ENCODE measurements at places on chromosomes 2 and 18.

GRCh38 chr2:30481323-30481800 is 34.3 kb downstream of the LCLAT1 start:
- ATAC-seq = no peak

DNA sequence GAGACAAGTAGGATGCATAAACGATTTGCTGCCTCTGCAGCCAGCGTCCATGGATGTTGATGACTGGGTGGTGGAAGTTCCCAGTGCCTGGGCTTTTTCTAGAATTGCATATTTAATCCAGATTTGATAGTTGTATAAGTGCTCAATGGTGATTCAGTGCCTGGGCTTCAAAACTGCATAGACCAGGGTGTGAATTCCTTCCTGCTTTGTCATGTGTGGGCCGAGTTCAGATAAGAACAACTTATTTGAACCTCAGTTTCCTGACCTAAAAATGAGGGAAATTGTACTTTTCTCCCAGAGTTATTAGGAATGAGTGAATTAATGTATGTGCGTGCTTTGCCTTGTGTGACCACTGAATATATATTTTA is 154.6 kb downstream of the WDSUB1 start:
- no peak for ATAC-seq

DNA sequence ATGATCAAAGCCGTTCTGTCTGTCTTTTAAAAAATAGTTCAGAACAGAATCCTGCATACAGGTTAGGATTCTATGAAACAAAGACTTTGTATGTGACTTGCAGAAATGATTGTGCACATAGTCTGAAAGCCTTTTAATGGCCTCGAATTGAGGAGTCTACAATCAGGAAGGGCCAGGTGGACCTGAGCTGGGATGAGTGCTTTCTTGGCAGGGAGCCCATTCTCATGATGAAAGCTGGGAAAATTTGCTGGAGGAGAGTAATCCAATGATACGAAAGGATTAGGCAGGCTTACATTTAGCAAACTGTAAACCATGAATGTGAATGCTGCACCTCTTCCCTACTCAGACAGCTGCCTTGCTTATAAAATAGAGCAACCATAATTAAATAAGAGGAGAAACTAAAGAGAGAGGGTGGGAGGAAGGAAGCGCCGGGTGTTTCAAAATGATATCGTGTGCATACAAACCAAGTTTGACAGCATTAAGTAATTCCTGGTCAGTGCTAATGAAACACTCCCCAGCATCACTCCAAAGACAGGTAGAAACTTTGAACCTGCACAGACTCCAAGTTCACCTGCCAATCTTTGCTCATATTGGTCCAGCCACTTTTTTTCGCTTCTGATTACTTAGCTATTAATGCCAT is 23.7 kb upstream of the CXCR4 start:
- ATAC-seq = no peak

GRCh38 chr2:108565778-108566375 is 31.6 kb downstream of the LIMS1 start:
- ATAC-seq = no peak

DNA sequence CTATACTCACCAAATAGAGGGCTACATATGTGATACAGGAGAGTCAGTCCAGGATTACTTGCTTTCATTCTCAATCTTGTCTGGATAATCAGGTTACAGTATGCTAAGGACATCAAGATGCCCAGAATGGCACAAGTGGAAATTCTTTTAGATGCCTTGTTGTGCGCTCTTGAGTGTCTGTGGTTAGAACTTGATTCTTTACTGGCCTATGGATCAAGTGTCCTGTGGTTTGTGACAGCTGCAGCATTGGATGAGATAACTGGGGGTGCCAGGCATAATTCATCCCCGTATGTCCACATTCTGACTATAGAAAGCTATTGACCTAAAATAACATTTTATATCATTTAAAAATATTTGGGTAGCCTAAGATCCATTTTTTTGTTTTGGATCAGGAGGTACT is 40.1 kb downstream of the CDC42EP3 start:
- ATAC-seq = no peak

- no peak for ATAC-seq
Measured at GRCh38 chr2:233450864-233451575, 96.7 kb downstream of the DGKD start.

DNA sequence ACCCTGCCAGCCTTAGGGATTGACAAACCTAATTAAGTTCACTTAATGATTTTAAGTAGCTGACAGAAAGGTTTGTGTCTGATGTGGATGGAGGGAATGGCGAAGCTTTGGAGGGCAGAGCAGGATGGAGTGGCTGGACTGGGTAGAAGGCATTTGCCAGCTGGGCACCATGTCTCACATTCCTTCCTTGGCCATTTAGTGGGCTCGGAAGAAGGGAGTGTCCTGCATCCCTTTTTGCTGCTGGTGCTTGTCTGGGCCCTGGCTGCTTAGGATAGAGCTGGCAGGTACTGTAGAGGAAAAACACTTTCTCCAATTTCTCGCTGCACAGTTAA is 166.7 kb downstream of the CLIP4 start:
- ATAC-seq = no peak

GRCh38 chr2:31082002-31082401 is 56.2 kb downstream of the GALNT14 start:
- ATAC-seq = no peak

DNA sequence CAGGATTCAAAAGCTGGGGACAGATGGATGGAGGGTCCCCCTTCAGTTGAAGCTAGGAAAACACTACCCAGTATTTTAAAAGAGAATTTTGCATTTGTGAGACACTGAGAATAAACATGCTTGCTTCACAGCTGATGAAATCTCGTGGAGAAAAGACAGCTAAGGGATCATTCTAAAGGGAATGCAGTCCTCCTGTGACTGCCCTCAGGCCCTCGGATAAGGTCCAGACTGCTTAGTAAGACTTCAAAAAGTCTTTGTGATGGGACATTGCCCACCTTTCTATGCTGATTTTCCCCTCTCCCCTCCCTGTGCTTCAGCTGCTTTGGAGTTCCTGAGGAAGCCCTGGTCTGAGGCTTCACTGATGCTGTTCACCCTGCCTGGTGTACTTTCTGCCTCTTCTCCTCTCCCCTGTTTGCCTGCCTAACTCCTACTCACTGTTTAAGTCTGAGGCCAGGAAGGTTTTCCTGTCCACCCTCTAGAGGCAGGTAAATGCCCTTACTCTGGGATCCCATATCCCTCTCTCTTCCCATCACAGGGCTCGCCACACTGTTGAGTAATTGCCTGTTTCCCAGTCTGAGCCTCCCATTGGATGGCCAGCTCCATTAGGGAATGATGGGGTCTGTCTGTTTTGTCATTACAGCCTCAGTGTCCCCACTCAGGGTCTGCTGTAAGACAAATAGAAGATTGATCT is 26.6 kb downstream of the POLE4 start:
- no peak for ATAC-seq

GRCh38 chr2:8643996-8644356 is 37.9 kb upstream of the ID2 start:
- ATAC-seq = no peak

- no peak for ATAC-seq
Measured at GRCh38 chr2:212973347-212973746, 178.1 kb downstream of the IKZF2 start.

DNA sequence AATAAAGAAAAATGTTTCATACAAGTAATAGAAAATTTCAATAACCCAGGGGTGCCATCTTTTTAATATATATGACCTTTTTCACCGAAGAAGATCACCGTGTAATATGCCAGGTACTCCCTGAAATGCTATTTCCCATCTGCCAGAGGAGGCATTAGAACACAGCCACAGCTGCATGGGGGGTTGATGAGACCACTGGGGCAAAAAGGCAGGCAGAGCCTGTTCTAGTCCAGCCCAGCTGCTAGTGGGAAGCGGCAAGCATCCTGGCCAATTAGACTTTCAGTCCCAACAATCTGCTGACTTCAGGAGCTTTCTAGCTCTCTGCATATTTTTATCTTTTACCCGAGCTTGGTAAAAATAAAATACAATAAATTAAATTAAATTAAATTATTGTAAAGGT is 362.6 kb downstream of the RIT2 start:
- ATAC-seq = no peak

- ATAC-seq = no peak
Measured at GRCh38 chr2:169260246-169260645, 102.1 kb downstream of the LRP2 start.

DNA sequence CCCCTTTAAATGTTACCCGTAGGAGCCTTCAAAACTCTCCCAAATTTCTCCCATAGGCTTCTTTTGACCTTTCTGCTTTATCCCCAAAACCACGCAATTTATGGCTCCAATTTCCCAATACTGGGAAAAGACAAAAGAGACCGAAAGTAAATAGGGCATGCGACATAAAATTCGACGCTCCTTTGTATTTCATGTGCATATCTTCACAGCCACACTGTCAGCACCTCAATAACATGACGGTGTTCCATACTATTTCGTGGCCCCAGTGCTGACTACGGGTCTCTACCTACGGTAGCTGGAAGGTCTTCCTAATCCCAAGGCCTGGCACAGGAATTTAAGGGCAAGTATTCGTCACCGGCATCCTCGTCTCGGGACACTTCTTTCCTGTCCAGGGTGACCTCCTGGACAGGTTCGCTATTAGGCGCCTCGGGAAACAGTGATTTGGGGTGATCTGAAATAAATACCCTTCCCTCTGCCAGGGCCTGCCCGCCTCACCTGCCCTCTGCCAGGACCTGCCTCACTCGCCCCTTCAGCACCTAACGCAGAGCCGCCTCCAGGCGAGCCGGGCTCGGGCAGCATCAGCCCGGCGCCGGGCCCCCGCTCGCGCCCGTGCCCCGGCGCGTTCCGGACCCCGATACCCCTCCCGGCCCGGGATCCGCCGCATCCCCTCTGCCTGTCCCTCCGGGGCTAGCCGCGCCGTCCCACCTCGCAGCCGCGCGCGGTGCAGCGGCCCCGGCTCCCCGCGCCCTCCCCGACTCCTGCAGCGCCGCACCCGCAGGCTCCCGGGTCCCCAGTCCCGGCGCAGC is 680 bp downstream of the DTNB start:
- ATAC-seq = peak; percentile 84

- no peak for ATAC-seq
Measured at GRCh38 chr2:118774458-118775133, 72.9 kb downstream of the EN1 start.

DNA sequence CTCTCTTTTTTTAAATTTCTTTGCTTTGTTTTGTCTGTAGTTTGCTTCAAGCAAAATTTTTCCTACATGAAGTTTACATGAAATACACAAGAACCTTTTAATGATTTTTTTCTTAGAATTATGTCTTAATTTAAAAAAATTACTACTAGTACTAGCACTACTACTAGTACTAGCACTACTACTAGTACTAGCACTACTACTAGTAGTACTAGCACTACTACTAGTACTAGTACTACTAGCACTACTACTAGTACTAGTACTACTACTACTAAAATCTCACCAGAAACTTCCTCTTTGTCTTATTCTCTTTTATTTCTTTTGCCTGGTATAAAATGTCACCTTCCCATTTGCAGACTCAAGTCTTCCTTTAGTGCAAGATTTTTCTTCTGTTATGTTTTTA is 71.1 kb downstream of the PTH2R start:
- no peak for ATAC-seq

DNA sequence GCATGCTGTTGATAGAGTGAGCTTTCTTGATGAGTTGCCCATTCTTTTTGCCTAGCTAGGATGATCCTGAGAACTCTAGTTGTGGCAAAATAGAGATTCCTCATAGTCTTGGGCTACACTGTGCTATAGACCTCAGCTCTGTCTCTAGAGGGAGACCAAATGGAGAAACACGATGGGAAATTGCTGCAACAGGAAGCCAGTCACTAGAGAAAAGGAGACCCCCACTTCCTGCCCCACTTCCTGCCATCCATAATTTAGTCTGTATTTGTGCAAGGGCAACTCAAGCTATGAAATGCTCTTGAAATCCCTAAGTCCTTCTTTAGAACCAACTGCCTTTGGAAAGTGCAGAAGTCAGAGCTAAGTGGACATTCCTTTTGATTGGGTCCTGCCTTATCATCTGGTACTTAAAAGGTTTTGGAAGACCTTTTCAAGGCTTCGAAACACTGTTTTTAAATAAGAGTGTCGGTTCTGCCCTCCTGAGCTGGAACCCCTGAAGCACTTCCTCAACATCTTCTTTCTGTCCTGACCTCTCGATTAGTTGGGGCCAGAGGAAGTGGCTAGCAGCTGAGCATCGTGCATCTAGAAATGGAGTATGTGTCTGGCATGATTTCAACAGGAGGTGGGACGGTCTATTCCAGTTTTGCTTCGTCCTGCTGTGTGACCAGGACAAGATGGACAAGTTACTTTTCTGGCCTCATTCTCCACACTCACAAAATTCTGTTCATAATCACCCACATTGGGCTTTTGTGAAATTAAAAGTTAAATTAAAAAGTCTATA is 8.6 kb upstream of the KCNE4 start:
- ATAC-seq = no peak

- no peak for ATAC-seq
Measured at GRCh38 chr2:37873229-37873628, 51.9 kb upstream of the RMDN2 start.

- ATAC-seq = no peak
Measured at GRCh38 chr2:216850665-216851322, 9.1 kb downstream of the TNP1 start.

GRCh38 chr2:26571316-26571715 is 69.8 kb downstream of the CIB4 start:
- no peak for ATAC-seq

DNA sequence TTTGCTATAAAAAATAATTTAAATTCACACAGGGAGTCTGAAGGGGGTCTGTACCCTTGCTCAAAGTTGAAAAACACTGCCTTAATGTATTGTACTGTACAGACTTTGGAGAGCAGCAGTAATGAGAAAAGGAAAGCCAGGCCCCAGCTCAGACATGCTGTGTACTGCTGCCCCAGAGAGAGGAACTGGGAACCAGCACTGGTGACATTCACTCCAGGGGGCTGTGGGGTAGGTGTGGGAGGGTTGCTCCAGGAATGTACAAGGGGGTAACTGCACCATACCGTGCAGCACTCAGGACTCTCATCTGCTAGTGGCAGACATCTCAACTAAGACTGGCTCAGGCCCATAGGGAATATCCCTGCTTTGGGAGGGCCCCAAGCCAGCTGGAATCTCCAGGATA is 146.0 kb upstream of the RMP24 start:
- ATAC-seq = peak; percentile 42

DNA sequence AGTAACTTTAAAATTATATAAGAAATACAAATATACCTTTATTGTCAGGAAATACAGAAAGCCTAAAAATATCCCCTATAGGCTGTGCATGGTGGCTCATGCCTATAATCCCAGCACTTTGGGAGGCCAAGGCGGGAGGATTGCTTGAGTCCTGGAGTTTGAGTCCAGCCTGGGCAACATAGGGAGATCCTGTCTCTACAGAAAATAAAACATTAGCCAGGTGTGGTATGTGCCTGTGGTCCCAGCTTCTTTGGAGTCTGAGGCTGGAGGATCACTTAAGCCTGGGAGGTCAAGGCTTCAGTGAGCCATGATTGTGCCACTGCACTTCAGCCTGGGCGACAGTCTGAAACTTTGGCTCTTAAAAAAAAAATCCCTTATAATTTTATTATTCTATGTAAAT is 29.1 kb downstream of the GLS start:
- ATAC-seq = no peak

GRCh38 chr2:20302019-20302418 is 48.6 kb downstream of the PUM2 start:
- no peak for ATAC-seq

Data from stimulated activated memory B cell treated with anti-CD40 and anti-IgM and Interleukin-4, amounts not matched to agents 10 μg/mL and 1 μg/mL and 100 μg/mL, for 72 hours (primary cell).